ENCODE measurements at places on chromosomes 5 and 9.

DNA sequence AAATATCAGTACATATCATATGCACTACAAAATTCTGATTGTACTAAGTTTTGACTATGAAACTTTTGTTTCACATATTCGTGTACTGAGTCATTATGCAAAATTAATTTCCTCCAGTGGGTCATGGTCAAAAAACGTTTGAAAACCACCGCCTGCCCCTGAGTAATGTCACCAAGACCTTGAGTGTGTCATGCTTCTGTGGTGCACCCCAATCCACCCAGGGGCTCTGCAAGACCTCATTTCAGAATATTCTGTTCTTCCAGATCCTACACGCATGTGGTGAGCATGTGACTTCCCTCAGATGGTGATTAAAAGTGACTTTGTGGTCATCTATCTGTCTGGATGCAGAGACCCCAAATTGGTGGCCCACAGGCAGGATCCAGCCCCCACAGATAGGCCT lies 31.0 kb downstream of the ABLIM3 start:
- peak; percentile 87 for DNase-seq

GRCh38 chr5:144950996-144951395 lies 780.3 kb downstream of the KCTD16 start:
- no peak for DNase-seq

GRCh38 chr5:76371960-76372322 lies 31.1 kb upstream of the IQGAP2 start:
- DNase-seq = no peak

DNA sequence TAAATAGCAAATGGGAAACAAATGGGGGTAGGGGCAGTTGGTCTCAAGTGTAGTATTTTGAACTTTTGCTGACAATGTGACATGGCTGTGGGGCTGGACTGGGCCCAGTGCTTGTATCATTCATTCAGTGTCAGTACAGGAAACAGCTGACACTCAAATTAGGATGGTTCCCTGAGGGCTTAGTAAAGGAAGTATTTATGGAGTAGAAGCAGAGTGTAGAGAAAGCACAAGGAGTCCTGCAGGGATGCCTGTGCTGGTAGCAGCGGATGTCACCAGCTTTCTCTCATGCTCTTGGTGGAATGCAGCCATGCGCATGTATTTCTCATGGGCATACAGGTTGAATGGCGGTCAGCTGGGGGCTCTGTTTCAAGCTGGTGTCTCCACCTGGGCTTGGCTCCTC lies 72.9 kb upstream of the SLC44A1 start:
- no peak for DNase-seq

- DNase-seq = no peak
Observed at GRCh38 chr5:96459313-96460121, 26.5 kb upstream of the PCSK1 start.

- DNase-seq = no peak
Observed at GRCh38 chr5:145942749-145943148, 6.4 kb downstream of the SH3RF2 start.

DNA sequence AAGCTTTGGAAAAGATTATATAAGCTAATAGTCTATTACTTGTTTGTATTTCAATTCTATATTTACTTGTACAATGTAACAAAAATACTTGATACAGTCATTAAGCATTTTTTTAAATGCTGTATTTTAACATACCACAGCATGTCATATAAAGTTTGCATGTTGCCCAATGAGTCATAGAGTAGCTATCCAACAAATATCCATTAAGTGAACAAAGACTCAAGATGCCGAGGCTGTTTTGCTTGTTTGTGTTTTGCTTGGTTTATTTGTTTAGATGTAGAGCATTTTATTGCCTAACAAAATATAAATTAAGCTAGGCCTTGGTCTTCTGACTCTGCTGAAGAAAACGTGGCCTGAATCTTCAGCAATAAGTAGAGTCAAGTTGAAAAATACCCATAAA lies 1584.3 kb upstream of the NUDT12 start:
- peak; percentile 2 for DNase-seq

GRCh38 chr5:154862766-154863165 lies 4.3 kb downstream of the CNOT8 start:
- no peak for DNase-seq
